Jurkat, Clone E6-1 (cell line): ENCODE measurements at places on chromosomes 5 and 9.

DNA sequence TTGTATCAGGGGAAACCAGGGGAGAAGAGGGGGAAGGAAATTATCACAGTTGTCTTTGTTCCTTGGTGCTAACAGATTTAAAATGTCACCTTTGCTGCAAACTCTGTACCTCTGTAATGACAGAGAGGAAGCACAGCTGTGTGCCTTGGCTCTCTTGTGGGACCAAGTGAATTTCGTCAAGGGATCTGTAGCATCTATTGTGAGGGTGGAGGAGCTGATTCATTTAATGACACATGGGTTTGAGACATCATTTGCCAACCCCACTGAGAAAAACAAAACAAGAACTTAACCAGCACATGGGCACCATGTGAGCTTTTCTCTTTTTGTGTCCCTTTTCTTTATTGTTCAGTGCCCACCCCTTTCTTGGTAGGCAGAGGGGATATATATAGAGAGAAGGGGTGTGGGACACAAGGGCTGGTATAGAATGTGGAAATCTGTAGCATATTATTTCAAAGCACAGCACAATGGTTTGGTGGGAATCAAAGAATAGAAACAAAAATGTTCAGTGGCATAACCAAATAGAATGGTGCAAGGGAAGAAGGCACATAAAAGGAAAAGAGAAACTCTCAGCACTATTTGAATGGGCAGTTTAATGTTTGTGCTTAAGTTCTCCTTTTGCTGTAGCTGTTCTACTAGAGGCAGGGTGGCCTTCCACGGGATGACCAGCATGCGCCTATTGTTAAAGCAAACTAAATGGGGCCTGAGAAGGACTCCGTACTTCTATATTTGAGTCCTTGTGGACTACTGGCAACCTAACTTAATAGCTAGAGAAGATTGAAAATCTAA is 63.3 kb downstream of the LIX1 start:
- DNase-seq = no peak

DNA sequence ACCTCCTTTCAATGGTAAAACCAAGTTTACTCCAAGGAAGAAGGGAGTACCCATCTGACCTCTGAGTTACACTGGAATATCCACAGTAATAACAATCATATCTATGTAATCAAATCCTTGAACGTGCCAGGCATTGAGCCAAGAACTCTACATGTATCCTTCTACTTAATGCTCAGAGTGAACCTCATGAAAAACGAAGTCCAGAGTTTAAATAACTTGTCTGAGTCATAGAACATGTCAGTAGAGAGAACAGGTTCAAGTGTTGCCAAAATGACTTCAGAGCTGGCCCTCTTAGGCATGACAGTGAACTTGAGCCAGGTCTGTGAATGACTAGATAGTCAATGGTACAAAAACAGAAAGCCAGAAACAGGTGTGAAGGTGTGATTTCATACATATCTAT is 164.1 kb upstream of the ZNF618 start:
- no peak for DNase-seq

DNA sequence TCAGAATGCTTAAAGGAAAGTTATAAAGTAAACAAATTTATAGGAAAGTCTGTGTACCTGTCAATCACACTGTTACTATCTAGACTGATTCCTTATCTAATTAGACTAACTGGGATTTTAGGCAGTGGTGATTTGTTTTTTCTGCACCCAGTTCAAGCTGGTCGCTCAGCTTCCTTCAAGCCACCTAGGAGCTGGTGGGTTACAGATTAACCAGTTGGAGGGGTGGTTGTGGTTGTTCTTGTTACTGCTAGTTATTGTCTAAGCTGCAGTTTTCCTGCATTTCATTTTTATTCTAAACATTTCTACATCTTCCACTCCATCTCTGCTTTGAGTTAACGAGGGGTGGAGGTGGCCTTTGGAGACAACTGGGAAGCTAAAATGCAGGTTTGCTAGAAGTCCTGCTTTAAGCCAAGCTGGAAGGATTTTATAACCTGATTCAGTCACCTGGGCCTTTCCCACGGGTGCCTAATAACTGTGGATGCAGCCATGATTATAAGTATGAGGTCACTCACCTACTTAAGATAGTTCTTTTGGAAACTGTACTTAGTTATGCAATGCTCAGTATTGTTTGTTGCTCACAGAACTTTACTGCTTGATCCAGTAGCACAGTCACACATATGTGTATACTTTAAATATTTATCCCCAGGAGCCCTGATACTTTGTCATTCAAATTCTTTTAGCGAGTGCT is 303.9 kb upstream of the DAP start:
- DNase-seq = no peak

DNA sequence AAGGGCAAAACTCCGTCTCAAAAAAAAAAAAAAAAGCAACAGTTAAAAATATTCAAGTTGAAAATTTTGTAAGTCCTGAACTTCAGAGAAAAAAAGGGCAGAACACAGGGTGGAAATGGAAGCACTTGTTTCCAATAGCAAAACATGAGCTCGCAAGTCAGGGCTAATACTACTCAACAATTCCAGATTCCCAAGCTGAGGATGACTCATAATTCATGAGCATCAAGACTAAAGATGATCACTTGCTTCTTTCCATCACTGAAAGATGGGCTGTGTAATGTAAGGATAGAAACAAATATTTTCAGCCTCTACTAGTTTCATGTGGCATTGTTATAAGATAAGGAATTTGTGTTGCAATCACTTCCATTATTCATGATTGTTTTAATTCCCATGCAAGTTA is 33.5 kb upstream of the FST start:
- no peak for DNase-seq

- DNase-seq = no peak
Measured at GRCh38 chr9:134851020-134851419, 29.6 kb upstream of the FCN2 start.

GRCh38 chr9:13364271-13365000 is 84.9 kb upstream of the MPDZ start:
- DNase-seq = no peak

DNA sequence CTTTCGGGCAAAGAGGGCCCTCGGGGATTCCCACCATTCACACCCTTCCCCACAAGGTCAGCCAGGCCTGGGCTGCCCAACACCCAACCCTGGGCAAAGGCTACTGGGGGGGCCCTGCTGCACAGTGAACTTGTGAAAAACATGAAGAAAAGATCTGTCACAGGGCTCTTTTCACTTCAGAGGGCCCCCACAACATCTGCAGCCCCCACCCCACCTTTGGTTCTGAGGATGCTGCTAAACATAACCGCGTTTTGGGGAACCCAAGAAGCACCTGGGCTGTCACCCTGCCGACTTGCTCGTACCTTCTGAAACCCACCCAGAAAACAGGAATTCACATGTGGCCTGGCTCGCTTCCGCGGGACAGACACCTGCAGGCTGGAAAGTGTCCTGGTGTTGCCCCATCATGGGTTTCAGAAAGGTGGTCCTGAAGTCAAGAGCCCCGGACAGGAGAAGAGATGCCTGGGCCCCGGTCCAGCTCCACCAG is 29.3 kb downstream of the B4GALT1 start:
- no peak for DNase-seq

DNA sequence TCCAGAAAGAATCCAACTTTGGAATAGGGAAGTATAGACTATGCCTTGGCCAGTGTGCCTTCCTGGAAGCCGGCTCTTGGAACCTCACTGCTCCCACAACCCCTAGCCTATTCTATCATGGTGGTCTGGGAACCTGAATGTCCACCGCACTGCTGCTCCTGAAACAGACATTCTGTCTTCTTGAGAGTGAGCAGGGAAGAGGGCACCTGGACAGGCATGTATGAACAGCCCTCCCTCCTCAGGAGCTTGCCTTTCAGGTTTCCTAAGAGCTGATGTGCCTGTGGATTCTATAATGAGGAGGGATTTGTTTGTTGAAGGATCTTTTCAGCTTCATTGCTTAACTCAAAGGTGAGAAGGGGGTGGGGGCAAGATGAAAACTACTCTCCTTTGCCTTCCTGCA is 55.1 kb upstream of the XPA start:
- no peak for DNase-seq

GRCh38 chr5:122371511-122372151 is 59.6 kb downstream of the SNCAIP start:
- no peak for DNase-seq

GRCh38 chr5:142275496-142275895 is 49.3 kb downstream of the SPRY4 start:
- no peak for DNase-seq

- no peak for DNase-seq
Measured at GRCh38 chr5:111143910-111144309, 51.8 kb downstream of the WDR36 start.

GRCh38 chr5:76114179-76114851 is 31.1 kb downstream of the SV2C start:
- peak; percentile 16 for DNase-seq

DNA sequence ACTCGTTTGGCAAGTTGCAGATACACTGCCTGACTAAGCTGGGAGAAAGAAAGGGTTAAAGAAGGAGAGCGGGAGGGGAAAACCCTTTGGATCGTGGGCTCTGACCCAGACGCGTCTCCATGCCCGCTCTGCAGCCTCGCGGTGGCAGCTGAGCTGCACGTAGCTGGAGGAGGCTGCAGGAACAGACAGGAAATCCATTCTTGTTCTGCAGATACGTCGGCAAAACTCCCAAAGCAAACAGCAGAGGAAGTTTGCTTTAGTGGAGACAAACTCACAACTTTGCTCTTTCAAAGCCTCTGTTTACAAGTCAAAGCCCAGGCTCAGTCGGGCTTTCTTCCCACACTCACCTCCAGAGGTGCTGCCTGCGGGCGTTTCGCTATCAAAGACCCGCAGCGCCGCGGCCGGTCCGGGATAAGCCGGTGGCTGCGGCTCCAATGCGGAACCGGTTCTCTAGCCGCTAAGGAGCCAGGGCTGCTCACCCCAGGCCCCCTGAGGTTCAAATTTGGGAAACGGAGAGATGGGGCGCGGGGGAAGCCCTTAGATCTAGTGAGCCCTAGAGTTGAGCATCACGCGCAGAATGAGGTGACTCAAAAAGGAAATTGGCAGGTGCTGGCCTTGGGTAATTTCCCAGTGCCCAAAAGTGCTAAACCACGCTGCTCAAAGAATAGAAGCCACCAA is 60.7 kb downstream of the MAT2B start:
- DNase-seq = no peak

GRCh38 chr5:53333160-53333559 is 147.3 kb upstream of the FST start:
- DNase-seq = no peak

DNA sequence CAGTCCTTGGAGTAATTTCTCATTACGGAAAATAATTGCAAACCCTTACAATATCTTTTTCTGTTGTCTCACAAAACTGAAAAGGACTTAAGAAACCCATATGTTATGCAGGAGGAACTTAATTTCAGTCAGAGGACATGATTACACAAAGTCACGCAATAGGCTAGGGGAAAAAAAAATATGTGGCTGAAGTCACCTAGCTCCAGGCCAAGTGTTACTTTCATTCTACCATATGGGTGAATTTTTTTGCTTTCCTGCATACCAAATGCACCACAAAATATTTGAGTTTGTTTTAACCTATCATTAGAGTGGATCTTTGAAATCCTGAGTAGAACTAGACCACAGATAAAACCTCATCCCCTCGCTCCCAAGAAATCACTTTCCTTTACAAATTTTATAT is 523.5 kb downstream of the CAAP1 start:
- no peak for DNase-seq

- DNase-seq = peak; percentile 51
Measured at GRCh38 chr5:141223112-141223783, at the start of gene PCDHB14. PCDHB14 (plus strand) TSS chr5:141223343; CDS start chr5:141223506, 163 bp downstream.

DNA sequence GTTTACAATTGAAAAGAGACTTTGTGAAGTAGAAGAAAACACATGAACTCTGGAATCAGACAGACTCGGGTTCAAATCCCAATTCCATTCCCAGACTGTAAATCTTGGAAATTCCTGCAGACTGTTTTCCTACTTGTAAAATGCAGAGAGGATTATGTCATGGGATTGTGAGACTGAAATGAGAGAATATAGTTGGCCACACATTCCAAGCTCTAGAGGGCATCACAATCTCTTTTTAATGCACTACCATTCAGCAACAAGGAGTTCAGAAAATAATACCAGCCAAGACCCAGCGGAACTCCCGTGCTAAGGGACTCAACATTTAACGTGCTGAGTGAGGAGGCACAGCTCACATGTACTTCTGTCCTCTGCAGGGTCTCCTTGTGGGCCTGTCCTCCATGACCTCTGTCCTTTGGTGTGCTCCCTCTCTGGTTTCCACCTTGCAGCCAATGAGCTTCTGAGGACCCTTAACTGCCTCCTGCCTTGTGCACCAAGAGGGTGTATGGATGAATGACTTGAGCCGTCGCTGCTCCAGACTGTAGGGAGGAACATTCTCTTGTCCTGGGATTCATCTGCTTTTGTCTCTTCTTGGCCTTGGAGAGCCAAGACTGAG is 263.5 kb downstream of the NTRK2 start:
- no peak for DNase-seq

GRCh38 chr5:4700069-4700468 is 440.1 kb upstream of the ADAMTS16 start:
- peak; percentile 47 for DNase-seq

GRCh38 chr5:58961631-58962280 is 378.9 kb downstream of the RAB3C start:
- DNase-seq = no peak

DNA sequence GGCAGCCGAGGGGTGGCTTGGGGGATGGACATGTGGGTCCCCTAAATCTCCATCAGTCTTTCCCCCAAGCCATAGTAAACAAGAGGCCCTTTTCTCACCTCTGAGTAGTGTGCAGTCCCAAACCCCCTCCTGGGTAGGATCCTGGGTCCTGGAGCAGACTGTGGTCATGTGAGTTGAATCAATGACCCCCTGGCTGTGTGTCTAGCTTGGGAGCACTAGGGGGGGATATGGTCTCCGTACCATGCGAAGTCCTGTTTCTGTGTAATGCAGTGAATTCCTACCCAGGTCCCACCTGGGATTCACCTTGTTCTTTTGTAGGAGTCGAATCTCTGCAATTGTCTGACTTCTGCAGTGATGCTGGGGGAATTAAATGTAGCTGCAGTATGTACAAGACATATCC is 66.2 kb downstream of the FGF18 start:
- DNase-seq = no peak

DNA sequence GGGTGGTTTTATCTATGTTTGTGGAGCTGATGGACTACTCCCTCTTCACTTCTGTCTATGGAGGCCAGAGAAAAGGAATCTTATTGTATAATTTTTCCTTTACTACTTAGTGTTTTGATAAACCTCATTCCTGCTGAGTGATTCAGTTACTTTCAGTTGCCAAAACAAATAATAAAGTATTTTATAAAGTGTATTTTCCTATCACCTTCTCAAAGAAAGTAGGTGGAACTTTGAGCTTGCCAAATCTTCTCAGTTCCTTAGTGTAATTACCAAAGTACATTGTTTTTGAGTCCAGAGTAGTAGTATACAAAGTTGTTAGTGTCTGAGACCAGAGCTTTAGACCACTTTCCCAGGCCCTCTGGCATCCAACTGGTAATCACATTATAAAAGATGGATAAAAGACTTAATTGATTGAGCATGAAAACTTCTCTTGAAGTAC is 13.5 kb downstream of the RABGAP1 start:
- DNase-seq = no peak

DNA sequence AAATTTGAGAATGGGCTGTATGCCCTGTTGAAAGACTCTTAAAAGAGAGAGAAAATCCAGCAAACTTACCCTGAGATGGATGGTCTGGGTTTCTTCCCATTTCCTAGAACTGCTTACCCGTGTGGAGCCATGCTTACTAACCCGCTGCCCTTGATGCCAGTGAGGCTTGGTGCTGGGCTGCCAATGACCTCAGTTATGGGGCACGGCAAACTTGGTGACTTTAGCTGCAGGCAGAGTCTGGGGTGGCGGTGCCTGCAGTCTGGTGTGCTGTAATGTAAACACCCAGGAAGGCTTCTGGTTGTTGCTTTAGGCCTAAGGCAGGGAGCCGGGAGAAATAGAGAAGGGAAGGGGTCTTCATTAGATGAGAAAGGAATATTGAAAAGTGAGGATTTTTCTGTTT is 7.3 kb upstream of the TENT4A start:
- DNase-seq = no peak
